NCI-H2081 treated with DMSO at 0.1 percent for 48 hours (cell line): ENCODE measurements at places on chromosomes 13 and 19.
A peak's percentile ranks its signal among the peaks of the same experiment; 100 is the strongest.

DNA sequence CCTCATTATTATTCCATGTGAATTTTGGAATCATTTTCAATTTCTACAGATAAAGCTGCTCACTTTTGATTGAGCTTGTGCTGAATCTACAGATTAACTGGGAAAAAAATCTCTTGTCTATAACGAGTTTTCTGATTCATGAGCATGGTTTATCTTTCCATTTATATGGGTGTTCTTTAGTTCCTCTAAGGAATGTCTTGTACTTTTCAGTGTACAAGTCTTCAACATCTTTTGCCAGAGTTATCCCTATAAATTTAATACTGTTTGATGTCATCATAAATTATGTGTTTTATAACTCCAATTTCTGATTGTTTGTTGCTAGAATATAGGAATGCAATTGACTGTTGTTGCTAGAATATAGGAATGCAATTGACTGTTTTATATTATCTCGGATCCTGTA, 533.8 kb downstream of the OLFM4 start:
- DNase-seq: no peak

DNA sequence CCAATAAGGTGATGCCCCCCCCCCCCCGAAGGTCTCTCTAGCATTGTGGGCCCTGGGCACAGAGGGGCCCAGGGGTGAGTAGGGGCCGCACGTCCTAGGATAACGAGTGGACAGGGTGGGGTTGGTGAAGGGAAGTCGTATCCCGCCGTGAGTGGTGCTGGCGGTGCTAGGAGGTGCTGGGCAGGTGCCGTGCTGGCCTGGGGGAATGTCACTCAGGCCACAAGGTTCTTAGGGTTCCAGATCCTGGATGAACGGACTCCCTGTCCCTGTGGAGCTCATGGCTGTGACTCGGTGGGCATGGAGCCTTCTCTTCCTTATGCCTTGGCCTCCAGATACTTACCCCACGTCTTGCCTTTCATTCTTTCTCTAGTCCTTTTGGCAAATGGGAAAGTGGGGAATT, 157.4 kb upstream of the SOX1 start:
- DNase-seq: no peak

GRCh38 chr19:4896372-4896771, 6.3 kb downstream of the ARRDC5 start:
- no peak for DNase-seq

DNA sequence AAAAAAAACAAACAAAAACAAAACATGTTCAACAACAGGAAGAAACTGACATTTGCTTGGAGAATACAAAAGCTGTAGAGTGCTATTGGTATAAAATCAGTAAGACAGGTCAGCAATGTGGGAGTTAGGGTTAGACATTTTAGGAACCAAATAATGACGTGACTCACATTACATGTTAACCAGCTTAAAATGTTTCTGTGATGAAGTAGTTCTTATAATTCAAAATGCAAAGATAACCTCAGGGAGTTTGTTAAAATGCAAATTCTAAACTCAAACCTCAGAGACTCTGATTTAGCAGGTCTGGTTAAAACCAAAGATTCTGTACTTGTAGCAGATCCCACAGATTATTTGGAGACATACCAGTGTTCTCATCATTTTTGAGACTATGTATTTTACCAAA, 549.4 kb upstream of the SLITRK1 start:
- DNase-seq: no peak

DNA sequence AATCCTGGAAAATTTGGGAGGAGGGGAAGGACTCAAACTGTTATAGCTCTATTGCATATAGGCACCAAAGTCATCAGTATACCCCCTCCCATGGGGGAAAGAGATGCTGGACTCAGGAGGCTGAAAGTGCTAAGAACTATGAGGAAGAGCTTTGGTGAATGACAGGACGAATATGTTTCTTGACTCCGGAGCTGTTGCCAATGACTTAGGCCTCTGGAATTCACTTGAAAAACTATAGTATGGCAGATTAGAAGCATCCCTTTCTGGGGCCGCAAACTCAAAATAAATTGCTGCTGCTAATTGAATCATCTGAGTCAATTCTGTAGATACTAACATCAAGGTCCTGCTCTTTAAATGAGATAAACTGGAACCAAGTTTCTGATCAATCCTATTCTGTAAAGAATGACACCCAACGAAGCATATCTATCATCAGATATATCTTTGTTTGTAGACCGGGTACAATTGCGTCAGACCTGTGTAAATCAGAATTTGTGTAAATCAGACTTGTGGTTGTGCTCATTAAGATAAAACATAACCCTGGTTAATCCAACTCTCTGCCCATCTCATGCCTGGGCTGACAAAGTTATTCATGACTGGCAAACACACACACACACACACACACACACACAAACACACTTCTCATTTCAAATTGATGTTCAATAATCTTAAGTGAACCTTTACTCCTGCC, 1793.8 kb upstream of the PCDH20 start:
- DNase-seq: no peak

DNA sequence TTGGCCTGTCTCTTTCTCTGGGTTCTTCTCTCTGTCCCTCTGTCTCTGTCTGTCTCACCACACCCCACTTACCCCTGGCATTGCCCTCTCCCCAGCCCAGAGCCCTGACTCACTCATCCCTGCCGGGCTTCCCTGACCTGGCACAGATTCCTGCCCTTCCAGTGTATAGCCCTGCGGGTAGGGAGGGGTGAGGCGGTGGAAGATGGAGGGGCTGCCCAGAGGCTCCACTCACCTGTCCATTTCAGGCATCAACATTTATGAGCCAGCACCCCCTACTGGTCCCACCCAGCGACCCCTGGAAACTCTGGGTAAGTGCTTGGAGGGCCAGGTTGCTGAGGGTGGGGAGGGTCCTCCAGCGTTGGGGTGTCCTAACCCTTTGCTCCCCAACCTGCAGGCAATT, 1.0 kb downstream of the NCCRP1 start:
- no peak for DNase-seq

DNA sequence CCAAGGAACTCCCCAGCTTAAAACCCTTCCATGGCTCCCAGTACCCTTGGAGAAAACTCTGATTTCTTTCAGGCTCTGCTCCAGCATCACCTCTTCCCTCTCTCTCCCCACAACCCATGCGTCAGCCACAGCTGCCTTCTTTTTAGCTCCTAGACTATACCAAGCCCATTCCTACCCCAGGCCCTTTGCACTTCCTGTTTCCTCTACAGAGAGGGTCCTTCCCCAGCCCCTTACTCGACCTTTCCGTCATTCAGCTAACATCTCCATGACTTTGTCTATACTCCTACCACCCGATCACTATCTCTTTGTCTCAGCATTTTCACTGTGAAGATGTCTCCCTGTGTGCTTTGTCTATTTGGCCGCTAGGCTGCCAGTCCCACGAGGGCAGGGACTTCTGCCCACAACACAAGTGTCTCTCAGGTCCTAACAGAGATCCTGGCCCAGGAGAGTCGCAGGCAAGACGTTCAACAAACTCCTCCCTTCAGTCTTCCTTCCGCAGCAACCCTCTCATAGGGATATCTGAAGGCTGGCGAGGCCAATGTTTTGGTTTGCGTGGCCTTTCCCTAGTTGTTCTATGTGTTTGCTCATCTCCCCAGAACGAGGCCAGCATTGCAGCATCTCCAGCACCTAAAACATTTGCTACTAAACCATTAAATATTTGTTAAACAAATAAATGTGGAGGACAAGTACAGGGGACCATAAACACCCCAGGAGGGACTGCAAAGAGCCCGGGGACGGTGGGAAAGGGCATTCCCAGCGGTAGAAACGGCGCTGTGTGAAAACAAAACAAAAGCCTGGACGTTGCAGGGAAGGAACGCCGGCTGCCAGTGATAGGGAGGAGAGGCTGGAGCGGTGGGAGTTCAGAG, 816 bp downstream of the CCNP start:
- DNase-seq: no peak

GRCh38 chr19:55653651-55654322, 1.0 kb upstream of the U2AF2 start:
- DNase-seq: peak; percentile 94

DNA sequence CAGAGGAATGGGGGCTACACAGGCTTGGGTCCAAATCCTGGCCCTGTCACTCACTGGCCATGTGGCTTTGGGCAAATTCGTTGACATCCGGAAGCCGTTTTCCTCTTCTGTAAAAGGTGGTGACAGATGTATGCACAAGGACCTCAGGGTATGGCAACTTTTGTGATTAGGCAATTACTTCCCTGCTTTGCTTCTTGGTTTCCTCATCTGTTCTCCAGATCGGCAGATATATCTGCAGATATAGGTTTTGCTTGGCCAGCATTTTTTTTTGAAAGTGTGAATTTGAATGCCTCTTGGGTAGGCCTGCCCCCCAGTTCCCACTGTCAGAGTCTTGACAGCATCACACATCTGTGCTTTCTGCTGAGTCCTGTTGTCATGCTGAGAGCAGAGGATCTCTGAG, 17.7 kb downstream of the TMEM272 start:
- no peak for DNase-seq

- peak; percentile 43 for DNase-seq
Observed at GRCh38 chr19:55156202-55157063, 1.1 kb downstream of the TNNI3 start.

GRCh38 chr13:97934590-97934989, 18.9 kb upstream of the IPO5 start:
- DNase-seq: no peak

DNA sequence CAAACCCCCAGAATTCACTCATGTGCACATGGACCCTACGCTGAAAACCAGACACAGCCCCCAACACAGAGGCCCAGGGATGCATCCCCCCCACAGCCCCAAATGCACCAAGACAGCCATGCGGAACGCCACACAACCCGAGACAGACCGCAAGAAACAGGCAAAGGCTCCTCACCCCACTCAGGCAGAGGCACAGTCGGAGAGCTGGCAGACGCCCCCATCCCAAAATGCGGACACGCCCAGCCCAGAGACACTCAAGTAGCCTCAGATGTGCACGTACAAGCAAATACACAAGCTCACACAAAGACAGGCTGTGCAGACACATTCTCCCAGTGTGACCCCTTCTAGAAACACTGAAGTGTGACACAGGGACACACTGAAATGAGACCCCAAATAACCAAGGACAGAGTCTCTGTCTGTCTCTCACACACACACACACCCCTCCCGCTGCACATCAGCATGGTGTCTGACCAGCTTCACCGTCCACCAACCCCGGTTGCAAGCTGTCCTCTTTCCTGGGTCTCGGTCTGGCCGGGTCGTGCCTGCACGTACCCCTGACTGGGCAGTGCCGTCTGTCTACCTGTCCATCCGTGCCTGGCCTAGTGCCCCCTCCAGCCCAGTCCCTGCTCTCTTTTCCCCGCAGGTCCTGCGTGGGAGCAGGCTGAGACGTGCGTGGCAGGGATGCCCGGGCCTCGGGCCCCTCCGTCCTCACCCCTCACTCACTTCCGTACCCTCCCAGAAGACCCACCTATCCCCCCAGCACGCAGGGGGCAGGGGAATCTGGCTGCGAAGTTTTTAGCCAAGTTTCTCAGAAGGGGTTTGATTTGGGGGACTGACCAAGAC, 16.1 kb downstream of the ERFL start:
- DNase-seq: no peak

GRCh38 chr13:30020726-30021312, 170.4 kb upstream of the UBL3 start:
- DNase-seq: no peak

DNA sequence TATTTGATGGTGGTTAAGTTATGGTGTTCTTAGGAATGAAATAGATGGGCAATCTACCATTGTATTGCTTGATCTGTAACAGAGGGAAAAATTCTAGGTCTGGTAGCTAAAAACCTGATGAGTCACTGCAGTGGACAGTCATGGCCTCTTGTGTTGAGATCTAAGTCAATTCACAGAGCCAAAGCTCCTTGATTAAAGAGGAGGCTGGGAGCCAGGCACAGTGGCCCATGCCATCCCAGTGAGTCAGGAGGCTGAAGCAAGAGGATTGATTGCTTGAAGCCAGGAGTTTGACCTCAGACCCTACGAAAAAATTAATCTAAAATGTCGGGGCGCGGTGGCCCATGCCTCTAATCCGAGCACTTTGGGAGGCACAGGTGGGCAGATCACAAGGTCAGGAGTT, 67.1 kb upstream of the KPNA3 start:
- no peak for DNase-seq

GRCh38 chr19:17183858-17184321, 31.3 kb upstream of the USE1 start:
- no peak for DNase-seq

DNA sequence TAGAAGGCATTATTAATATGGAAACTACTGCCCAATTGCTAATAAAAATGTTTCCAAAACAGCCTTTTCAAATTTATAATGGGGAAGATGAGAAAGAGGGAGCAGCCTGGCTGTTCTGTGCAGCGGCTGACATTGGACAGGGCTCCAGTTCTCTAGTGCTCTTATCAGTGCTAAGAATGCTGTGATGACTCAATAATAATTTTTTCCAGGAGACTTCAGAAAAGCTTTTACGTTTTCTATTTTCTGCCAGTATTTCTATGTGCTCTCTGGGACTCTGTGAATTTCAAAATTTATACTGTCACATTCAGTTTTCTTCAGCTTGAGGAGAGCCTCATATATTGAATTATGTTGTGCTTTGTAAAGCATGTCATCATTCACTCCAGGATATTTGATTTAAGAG, 209.6 kb downstream of the VWA8 start:
- DNase-seq: no peak
